ENCODE measurements at places on chromosomes 4 and X.

- DNase-seq, result peak; percentile 5
These were observed 507.9 kb downstream of the MID1IP1 start for GRCh38 chrX:39309018-39309635.

DNA sequence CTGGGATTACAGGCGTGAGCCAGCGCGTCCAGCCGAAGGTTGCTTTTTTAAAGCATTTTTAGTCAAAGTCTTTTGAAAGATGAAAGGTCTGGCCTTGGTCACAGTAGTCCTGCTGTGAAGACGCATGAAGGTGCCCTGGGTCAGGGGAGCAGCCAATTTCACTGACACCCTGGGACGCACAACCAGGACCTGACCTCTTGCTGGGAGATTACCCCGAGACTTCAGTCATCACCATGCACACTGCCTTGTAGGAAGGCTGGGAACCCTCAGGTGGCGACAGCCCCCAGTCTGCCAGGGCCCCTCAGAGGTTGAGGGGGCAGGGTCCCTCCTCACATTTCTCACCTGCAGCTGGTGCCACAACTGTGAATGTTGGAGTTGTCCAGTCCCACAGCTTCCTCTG lies 53.2 kb downstream of the CPLX1 start:
- no peak for DNase-seq

DNA sequence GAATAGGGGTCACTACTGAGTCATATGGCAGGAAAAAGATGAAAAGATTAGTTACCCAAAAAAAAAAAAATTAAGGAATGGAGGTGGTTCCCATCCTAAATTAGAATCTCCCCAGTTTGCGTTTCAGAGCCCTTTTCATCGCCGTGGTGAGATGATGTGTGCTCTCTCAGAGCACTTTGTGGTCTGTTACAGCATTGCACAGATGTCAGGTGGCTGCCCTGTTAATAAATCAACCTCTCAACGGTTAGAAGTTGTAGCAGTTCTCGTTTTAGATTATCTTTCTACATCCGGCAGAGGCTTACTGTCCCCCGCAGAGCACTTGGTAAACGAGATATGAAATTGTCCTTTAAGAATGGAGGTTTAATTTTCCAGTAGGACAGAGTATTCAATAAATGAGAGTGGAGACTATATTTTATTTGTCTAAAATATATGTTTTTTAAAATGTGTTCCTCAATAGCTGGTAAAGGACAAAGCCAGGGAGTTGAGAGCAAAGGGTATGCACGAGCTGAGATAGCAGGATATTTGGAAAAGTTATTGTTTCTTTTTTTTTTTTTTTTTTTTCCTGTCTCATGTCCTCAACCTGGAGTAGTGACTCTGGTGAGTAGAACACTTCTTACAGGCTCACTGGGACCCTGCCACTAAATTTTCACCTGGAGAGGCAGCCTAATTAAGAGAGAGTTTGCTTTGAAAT lies 26.9 kb downstream of the AFF1 start:
- peak; percentile 63 for DNase-seq

DNA sequence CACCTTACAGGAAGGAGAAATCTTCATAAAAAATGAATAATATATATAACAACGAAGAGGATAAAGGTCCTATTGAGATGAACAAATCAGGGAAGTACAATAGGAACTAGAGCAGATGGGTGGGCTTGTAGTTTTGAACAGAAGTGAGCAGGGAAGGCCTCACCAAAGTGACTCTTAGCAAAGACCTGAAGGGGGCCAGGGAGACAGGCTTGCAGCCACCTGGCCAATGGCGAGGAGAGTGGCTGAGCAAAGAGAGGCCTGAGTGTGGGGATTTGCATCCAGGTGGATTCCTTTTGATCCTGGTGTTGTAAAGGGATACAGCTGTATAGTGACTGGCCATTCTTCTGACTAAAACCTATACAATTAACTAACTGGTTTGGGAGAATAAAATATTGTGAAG lies 354.1 kb downstream of the CAMK2D start:
- DNase-seq, result no peak

- no peak for DNase-seq
These were observed 16.6 kb upstream of the CXCL3 start for GRCh38 chr4:74055096-74055495.

- no peak for DNase-seq
These were observed 90.0 kb downstream of the AREG start for GRCh38 chr4:74534936-74535335.

DNA sequence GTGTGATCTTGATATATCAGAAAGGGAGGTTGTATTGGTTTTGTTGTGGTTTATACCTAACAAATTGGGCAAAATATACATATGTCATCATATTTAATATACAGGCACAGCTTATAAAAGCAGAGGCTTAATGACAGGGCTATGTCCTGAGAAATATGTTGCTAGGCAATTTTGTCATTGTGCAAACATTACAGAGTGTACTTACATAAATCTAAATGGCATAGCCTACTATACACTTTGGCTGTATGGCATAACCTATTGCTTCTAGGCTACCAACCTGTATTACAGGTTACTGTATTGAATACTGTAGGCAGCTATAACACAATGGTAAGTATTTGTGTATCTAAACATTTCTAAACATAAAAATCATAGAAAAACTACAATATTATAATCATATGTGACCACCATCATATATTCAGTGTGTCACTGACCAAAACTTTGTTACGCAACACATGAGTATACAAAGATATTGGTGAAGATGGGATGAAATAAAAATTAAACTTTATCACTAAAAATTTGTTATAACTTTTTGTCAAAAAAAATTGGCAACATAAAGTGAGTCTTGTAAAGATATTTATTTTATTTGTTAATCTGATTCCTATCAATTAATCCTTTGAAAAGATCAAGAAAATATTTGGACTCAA lies 414.0 kb upstream of the HS3ST1 start:
- no peak for DNase-seq

- no peak for DNase-seq
These were observed 9.8 kb downstream of the ZFP92 start for GRCh38 chrX:153420851-153421599.

DNA sequence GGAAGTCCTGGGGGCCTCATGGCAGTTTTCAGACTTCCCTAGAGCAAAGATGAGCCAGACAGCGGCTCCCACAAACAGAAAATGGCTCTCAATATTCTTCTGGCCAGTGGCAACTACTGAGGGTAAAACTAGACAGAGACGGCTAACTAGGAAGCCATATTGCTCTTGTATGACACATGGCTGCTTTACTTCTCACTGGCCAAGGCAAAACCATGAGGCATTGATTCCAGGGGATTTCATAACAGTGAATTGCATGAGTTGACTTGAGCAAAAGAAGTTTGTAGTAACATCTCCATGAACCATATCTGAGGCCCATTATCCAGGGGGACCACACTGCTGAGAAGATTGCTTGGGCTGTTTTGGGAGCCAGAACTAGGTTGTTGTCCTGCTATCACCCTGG lies 13.7 kb upstream of the TLR8 start:
- DNase-seq, result no peak

DNA sequence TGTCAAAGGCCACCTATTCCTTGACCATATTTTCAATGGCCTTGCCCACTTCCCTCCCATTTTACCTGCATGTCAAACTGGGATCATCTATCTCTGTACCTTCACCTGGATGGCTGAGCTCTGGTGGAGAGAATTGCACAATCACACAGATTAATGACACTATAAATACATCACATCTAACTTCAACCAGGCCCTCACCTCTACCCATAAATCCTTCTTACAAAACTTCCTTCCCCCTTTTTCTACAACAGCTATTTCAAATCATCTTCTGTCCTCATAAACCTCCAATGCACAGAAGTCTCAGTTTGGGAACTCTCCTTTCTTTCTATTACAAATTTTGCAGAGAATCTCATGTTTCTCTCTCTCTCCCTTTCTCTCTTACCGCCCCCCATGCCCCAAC lies 9.2 kb downstream of the PALLD start:
- no peak for DNase-seq

DNA sequence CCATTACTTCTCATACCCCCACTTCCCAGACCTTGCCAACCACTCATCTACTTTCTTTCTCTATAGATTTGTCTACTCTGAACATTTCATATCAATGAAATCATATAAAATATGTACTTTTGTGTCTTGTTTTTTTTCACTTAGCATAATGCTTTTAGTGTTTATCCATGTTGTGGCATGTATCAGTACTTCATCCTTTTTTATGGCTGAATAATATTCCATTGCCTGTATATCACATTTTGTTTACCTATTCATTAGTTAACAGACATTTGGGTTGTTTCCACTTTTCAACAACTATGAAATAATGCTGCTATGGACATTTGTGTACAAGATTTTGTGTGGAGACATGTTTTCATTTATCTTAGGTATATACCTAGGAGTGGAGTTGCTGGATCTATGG lies 324.1 kb downstream of the OPHN1 start:
- no peak for DNase-seq

- no peak for DNase-seq
These were observed 1615.3 kb downstream of the PCDH18 start for GRCh38 chr4:135917011-135917410.

DNA sequence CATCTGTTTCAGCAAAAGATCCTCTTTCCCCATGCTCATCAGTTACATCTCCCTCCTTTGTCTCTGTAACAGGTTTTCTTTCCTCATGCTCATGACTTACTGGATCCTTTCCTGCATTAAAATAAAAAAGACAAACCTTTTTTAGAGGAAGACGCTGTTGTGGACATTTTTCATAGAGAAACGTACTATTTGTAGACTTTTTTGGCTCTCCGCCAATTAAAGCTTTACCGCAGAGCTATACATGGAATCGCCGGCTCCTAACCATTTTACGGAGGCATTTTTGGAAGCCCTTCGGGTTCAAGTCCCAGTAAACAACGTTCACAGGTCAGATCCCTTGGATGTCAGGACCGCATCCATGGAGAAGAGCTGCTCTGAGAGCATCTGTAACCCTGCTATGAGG lies 1.3 kb downstream of the FAM9C start:
- DNase-seq, result no peak

- DNase-seq, result no peak
These were observed 55.3 kb downstream of the APLN start for GRCh38 chrX:129599499-129599898.
